AG20443 (cell line): ENCODE measurements at places on chromosomes 4 and X.

GRCh38 chrX:40912166-40912565 is 173.1 kb upstream of the USP9X start:
- DNase-seq = no peak

DNA sequence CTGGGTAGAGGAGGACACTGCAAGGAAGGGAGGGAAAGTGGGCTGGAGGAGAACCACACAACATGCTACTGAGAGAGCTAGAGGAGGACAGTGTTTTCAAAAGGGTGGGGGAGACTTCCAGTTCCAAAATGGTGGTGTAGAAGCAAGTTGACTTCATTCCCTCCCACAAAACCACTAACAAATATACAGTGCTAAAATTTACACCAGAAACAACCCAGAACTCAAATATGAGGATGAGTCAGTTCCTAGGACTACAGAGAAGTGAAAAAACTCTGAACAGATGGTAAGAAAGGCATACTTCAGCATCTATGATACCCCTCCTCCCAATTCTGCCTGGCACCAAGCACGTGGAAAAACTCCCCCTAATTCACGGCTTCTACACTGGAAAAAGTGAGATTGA is 9.8 kb downstream of the AADAT start:
- DNase-seq = no peak

DNA sequence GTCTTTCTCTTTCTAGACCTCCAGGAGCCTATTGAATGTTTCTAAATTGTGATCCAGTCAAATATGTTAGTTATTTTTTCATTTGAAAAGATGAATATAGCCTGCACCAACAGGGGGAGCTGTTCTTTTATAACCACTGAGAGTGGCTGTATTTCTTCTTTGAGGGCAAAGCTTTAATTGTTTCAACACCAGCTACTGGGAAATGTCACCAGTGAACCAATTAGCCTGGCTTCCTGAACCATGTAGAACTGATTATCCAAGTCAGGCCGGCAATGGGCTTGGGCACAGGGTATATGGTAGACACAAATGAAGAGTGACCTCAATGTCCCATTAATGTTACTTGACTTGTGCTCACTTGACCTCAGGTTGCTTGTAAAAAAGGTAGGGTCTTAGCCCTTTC is 4.8 kb upstream of the DAPP1 start:
- DNase-seq = no peak

DNA sequence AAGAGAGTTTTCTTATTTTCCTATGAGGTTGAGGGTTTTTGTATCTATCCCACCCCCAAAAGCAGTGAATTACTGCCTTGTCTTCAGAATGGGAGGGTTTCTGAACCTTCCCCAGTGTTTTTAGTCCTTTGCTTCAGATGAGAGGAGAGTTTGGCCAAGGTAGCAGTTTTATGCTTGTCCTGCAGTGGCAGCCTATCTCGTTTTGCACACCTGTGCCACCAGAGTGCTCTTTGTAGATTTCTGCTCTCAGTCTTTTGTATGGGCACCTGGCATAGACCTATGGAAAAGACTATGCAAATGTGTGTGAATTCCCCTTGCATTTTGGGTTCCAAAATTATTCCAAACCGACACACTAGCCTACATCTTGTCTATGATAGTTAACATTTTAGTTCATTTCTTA is 5.8 kb downstream of the TBC1D19 start:
- no peak for DNase-seq

DNA sequence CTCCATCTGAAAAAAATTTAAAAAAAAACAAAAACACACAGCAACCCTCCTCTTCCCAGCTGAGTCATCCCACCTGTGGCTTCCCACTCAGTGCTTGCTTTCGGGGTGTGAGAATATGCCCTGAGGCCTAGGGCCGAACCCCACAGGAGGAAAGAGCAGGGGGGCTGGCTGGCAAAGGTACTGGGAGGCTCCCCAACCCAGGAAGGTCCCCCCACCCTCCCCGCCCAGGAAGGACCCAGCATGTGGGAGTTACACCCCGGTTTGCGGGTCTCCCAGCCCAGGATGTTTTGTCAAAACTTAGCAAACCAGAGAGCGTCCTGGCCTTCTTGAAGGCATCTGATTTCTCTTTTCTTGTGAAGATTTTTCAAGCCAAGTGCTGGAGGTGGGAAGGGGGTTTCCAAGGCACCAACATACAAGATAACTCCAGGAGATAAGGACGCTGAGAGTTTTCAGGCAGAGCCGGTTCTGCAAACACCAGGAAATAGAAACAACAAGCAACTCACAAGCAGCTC is 25.7 kb upstream of the CSF2RA start:
- DNase-seq = no peak

DNA sequence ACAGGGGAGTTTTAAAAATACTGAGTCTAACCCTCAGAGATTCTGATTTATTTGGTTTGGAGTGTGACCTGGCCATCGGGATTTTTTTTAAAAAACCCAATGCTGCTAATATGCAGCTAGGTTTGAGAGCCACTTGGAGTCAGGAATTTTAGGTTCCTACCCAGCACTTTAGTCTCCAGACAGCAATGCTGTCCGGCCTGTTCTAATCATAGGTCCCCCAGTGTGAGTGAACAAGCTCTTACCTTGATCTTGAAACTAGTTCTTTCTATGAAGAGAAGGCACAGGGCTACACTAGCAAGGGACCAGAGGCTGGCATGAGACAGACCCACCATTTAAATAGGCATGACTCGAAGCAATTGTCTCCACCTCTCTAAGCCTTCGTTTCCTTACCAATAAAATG is 103.5 kb downstream of the SMIM20 start:
- no peak for DNase-seq
